Activated T-cell treated with anti-CD3 and anti-CD28 coated beads, Interleukin-2, amount 50 U/mL, for 4 hours (primary cell): ENCODE measurements at places on chromosomes 3 and 15.

DNA sequence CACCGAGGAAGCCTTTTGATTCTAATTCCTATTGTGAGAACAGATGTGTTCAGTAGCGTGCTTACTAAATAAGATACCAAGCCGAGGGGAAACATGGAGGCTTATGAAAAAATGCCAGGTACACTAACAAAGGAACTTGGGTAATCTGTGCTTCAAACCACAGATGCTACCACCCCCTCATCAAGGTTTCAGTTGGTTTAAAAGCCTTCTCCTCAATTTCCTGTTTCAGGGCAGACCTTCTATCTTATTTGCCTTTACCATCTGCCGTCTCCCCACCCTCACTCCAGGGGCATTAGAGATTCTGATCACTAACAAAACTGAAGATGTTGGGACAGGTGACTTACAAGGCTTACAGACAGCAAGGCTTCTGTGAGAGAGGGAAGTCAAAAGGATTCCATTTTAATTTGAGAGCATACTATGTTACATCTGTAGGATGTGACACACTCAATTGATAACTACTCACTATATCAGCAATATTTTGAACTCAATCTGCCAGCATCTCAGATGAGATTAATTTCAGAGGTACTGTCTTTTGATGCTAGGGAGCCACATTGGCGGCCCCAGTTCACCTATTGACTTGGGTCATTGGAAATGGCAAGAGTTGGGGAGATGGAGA, 60.6 kb upstream of the PLCL2 start:
- no peak for DNase-seq

GRCh38 chr15:27648359-27648758, 450.8 kb downstream of the OCA2 start:
- no peak for DNase-seq

DNA sequence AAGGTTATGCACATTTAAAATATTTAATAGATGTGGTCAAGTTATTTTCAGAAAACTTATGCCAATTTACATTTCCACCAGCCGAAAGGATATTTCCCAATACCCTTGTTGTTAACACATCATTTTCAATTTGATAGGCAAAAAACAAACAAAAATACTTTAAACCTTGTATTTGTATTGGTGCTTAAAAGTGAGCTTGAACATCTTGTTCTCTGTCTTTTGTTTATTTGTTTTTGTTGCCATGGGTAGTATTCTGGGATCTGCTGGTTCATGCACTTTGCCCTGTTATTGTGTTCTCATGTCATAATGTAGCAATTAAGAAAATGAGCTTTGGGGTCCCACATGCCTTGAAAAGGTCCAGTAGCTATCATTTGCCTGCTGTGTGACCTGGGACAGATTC, 191.4 kb downstream of the LRTM1 start:
- no peak for DNase-seq

DNA sequence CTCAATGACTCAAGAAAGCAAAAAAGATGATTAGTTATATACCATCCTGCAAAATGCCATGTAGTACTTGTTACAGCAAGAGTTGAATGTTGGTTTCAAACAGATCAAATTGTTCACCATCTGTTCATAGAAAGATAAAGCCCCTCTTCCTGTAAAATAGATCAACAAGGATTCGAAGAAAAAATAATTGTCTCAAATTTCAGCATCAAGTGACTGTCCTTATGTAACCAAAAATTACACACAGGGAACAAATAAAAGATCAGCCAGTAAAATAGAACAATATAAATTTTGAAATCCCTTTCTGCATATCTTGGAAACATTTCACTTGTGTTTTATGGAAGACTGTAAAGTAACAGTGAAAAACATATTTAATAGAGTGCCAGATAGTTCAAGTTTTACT, 165.1 kb upstream of the STAC start:
- DNase-seq = no peak

- no peak for DNase-seq
Observed at GRCh38 chr3:97256060-97256459, 441.7 kb downstream of the EPHA6 start.

- DNase-seq = no peak
Observed at GRCh38 chr3:21142949-21143348, 608.1 kb downstream of the ZNF385D start.

DNA sequence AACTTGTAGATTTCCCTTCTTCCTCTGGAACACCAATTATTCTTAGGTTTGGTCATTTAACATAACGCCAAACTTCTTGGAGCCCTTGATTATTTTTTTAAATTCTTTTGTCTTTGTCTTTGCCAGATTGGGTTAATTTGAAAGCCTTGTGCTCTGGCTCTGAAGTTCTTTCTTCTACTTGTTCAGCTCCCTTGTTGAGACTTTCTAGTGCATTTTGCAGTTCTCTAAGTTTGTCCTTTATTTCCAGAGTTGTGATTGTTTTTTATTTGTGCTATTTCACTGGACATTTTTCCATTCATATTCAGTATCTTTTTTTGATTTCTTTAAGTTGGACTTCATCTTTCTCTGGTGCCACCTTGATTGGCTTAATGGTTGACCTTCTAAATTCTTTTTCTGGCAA, 55.5 kb downstream of the TM2D3 start:
- DNase-seq = no peak

DNA sequence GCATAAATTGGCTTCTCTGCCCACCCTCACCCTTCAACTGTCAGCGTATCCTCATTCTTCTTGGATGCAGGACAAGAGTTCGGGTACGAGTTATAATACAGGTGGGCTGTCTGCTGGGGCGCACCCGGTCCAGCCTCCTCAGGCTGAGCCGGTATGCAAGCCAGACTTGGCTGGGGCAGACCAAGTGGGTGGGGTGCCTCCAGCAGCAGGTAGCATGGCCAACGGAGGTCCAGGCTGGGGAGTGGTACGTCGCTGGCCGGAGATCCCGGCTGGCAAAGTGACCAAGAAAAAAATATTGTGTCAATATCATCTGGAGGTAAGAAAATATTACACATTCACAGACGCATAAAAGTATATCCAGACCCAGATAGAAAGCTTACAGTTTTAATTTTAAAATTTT, 45.6 kb downstream of the GATM start:
- no peak for DNase-seq

DNA sequence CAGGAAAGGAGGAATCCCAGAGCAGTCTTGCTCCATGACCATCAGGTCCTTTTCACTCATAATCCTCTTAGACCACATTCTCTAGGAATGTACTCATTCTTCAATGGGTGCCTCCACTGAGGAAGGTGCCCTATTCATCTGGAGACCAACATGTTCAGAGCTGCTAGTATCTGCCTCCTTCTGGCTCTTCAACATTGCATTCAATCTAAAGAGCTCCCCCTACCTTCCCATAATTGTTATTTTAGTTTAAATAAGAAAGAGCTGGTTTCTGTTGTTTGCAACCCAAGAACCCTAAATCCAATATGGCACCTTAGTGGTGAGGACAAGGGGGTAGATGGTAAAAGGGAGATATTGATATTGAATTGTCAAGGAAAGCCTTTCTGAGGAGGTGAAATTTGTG, 67.6 kb downstream of the SCN11A start:
- DNase-seq = no peak

DNA sequence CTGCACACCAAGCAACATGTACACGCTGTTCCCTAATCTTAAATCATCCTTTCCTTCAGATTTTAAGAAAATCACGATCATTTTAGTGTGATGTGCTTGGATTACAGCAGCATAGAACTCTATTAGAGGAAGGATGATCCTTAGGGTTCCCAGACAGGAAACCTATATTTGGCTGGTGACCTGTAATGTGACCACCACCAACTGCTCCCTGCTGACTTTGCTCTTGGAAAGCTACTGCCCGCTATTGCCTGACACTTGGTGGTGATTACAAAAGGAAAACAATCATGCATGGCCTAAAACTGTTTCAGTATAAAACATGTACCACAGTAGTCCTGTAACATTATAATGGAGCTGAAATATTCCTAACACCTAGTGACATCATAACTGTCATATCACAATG, 27.2 kb upstream of the LMOD3 start:
- DNase-seq = no peak

- DNase-seq = no peak
Observed at GRCh38 chr3:17964108-17964507, 221.7 kb upstream of the TBC1D5 start.

- no peak for DNase-seq
Observed at GRCh38 chr3:195580744-195581443, 2.8 kb downstream of the APOD start.

DNA sequence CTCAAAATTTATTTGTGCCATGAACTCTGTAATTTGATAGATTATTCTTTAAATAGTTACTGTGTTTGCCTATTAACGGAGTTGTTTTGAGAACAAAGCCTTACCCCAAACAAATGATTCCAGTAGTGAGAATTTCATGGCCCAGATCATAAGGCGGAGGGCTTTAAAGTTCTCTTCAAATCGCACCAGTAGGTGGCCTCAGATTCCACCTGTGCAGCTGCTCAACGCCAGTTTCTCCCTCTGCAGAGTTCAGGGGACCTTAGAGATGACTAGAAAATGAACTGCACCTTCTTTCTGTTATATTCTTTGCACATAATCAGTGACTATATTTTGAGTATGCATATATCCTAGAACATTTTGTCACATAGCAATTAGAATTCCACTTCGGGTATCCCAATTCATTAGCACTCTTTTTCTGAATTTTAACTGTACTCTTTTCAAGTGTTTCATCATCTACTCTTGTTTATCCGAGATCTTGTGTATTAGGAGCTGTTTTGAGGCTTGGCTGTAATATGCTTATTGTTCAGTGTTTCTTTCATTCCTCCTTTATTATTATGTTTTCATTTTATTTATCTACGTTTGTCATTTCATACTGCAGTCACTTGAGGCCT, 232.6 kb upstream of the CHRM5 start:
- DNase-seq = no peak
